OCI-LY7 (cell line): ENCODE measurements at places on chromosomes 7 and 10.
A peak's percentile ranks its signal among the peaks of the same experiment; 100 is the strongest.

GRCh38 chr10:71337219-71337701 is 18.2 kb downstream of the SLC29A3 start:
- DNase-seq = no peak

DNA sequence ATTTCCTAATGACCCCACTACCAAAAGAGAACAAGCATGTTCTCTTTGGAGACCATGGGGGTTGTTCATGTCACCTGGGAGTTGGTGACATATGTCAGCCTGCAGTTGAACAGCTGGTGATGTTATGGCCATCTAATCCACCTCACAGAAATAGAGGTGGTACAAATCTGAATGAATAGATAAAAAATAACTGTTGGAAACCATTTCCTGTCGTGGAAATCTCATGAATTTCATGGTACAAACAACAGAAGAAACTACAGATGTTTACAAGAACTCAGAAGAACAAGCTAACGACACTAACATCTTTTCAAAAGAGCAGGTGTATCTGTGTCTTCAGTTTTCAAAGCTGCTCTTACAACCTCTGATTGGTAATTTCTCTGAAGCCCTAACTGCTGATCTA is 81.3 kb downstream of the RAPGEF5 start:
- no peak for DNase-seq

GRCh38 chr10:120850911-120851865 is at the start of gene WDR11:
Gene WDR11, plus strand, starts transcription at chr10:120851362. Its CDS starts 59 bp downstream, at chr10:120851421.
- DNase-seq = peak; percentile 84

- DNase-seq = no peak
These were observed 184.8 kb downstream of the AUTS2 start for GRCh38 chr7:69782917-69783684.

- no peak for DNase-seq
These were observed 174.5 kb upstream of the PPP2R2D start for GRCh38 chr10:131726076-131726880.

GRCh38 chr7:38169847-38170246 is 8.2 kb upstream of the STARD3NL start:
- DNase-seq = no peak

DNA sequence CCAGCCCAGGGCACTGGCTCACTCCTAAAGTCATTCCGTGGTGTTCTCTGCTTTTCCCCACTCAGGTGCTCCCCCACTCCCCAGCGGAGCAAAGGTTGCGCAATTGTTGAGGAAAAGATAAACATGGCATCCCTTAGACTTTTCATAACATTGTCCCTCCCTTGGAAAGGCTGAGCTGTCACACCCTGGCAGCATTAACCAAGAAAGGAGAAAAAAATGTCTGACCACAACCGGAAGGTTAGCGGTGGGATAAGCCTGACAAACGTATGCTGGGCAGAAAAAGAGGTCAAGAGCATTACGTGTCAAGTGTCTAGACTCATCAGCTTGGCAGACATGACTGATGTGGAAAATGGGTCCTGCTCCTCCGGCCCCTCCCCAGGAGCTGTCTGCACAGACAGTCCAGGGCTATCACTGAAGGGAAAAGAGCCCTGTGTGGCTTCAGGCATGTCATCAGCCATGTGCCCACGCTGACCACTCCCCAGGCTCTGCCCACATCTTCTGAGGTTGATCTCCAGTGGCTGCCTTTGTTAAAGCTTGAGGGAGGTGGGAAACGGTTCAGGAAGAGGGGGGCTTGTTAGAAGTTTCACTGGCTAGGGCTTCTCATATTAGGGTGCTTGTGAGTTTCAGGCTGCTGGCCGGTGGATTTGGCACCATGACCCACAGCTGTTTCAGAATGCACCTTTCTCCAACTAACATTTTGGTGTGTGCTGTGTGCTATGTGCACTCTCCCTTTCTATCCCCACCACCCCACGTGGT is 30.1 kb downstream of the BTBD16 start:
- DNase-seq = no peak

GRCh38 chr7:18997477-18998150 is 119.8 kb downstream of the TWIST1 start:
- DNase-seq = no peak

DNA sequence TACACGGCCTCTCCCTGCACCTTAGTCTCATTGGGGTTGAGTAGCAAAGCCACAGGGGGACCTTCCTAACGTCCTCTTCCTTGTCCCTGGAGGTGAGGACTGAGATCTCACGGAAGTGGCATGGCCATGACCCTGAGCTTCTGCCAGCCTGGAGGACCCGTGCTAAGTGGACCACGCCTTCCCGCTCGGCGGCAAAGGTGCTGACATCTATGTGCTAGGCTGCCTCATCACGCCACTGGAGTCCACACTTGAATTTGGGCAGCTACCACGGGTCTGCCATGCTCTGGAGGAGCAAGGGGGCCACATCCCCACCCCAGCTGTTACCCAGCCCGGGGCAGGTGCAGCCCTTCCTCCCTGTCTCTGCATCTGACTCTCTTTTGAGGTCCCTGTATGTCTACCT is 15.3 kb downstream of the GHRHR start:
- DNase-seq = no peak

DNA sequence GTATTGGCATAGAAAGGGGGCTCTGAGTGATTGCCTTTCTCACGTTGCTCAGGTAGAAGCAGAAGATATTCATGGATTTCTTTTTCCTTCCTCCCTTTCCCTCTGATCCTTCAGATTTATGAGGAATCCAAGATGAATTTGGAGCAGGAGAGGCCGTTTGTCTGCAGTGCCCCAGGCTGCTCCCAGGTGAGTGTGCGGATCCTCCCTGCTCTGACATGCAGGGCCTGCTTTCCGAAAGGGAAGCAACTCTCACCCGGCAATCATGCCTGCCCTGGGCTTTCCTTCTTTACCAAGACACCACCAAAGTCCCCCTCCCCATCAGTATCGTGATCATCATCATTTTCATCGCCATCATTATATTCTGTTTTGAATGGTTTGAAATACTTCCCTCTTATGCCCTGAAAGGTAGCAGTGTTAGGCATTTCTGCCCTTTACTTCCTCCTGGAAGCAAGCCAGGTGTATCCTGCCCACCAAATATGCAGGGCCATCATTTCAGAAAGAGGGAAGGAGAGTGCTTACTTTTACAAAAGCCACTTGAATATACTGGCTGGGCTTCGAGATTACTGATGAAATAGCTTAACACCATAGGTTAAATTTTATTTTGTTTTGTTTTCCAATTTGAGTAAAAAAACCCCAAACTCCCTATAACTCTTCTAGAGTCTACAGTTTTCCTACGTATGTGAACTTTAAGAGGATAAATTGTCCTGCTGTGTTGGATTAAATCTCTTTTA is 75.9 kb downstream of the CREB5 start:
- no peak for DNase-seq

DNA sequence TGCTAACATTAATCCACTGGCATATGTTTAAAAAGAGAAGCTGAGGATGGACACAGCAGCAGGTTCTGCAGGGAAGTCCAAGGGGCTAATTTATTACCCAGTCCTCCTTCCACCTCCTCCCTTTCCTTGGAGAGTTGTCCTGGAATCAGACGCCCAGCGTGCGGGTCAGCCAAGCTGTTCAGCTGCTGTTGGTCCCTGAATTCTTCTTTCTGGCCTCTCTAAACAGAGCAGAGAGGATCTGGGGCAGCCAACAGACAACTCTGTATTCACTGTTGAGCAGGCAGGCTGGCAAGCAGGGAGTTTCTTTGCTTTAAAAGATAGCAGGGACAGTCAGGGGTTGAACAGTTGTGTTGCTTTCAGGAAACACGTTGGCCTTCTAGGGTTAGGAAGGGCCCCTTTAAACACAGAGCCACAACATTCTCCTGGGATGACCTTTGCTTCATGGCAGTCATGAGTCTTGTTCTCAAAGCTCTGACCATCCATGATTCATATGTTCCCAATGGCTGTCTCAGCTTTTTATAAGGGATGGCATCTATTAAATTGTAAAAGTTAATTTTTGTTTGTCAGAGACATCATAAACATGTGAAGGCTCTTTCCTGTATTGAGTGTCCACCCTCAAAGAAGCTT is 217.0 kb downstream of the CREB5 start:
- DNase-seq = no peak

DNA sequence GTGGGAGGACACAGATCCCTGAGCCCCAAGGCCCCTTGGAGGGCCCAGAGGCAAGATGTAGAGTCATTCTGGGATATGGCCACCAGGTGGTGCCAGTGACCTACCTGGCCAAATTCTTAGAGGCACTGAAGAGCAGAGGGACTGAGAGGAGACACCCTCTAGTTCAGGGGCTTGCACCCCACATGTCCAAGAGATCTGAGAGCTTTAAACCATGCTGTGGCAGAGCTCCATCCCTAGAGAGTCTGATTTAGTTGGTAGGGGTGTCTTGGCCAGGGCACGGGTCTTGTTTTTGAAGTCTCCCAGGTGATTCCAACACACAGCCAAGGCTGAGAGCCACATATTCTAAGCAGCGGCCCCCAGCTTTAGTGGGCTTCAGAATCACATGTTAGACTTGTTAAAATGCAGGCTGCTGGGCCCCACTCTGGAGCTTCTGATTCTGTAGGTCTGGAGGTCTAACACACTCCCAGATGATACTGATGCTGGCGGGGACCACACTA is 52.5 kb downstream of the PRF1 start:
- peak; percentile 75 for DNase-seq

GRCh38 chr10:77841711-77842375 is 84.7 kb downstream of the DLG5 start:
- DNase-seq = no peak

- no peak for DNase-seq
These were observed 57.2 kb upstream of the ELN start for GRCh38 chr7:73970801-73971229.

DNA sequence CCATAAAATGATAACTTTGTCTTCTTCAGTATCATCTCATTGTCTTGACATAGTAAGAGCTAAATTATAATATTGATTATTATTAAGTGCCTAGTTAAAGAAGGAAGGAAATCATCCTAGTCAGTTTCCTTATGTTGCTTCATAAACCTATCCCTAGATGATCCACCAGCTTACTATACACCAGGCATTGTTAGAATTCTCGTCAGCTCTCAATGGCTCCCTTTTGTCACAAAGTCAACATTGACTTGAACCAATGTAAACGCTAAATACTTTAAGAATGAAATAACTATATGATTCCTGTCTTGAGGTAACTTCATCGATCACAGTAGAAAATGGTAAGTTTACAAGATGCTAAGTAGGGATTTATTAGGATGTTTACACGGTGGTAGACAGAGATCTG is 1162.9 kb downstream of the CNTNAP2 start:
- DNase-seq = no peak

DNA sequence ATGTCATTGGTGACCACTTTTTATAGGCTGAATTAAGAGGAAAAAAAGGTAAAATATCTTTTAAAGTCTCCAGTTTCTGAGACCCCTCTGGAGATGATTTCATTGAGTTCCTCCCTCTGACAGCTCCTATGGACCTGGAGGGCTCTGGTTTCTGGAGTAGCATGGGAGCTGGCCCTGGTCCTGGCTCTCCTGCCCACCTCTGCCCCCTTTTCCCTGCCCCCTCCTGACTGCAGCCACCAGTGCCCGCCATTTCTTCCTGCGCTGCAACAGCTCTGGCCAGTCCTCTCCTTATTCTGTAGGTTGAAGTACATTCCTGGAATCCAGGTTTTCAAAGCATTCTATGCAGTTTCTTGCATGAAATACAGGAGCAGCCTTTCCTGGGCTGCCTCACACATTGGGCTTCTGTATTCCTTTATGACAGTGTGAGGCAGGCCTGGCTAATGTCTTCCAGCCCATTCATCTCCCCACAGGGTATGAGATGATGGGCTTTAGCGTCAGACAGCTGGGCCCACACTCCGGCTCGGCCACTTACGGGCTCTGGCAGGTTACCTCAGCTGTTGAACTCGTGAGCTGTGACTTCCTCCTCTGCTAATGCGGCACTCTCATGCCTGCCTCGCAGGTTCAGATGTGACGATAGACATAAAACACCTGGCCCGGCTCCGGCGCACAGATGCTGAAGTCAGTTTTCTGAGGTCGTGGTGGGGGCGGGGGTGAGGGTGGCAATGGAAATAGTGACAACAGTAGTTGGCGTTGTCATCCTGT is 101.7 kb downstream of the MGMT start:
- peak; percentile 27 for DNase-seq

GRCh38 chr7:116689790-116690259 is 17.8 kb downstream of the MET start:
- DNase-seq = peak; percentile 13

DNA sequence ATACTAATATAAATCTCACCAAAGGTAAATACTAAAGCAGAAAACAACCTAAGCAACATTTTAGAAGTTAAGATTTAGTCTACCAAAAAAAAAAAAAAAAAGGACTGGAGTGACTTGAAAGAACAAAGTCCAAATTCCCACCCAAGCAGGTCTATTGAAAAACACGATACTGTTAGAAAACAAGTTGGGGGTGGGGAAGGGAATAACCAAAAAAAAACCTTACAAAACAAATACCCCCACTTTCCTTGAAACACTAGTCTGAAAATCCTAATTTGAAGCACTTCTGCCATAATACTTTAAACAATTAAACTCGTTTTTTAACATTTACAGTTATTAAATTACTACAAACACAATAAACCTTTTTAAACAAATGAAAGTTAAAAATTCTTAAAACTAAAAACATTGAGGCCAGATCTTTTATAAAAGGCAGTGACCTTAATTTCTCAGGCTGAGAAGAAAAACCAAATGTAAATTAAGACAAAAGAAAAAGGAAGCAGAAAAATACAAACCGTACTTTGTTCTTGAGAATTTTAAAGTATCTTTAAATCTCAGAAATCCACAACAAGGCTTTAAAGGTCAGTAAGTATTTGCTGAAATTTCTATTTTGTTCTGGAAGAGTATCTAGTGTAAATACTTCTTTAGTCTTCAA is 135.1 kb downstream of the NRBF2 start:
- no peak for DNase-seq

GRCh38 chr7:22586786-22587140 is 86.8 kb upstream of the STEAP1B start:
- no peak for DNase-seq

DNA sequence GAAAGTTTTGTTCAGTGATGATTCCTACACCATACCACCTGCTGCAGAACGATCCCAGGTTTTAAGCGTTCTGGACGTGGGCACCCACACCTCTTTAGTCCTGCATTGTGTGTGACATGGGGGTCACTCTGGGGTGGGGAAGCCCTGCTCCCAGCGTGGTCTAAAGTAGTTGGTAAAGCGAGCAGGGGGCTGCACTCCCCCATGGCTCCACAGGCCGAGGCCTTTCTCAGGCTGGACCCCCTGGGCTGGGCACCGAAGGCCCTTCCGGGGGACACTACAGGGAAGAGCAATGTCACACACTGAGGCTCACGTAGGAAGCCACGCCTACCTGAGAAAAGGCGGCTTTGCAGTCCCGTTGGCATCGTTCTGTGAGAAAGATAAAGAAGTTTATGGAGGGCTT is 12.3 kb downstream of the BRI3 start:
- DNase-seq = no peak

- DNase-seq = peak; percentile 89
These were observed 19.1 kb downstream of the MXI1 start for GRCh38 chr10:110226543-110226925.

GRCh38 chr7:106075937-106076336 is 36.2 kb downstream of the SYPL1 start:
- peak; percentile 72 for DNase-seq

DNA sequence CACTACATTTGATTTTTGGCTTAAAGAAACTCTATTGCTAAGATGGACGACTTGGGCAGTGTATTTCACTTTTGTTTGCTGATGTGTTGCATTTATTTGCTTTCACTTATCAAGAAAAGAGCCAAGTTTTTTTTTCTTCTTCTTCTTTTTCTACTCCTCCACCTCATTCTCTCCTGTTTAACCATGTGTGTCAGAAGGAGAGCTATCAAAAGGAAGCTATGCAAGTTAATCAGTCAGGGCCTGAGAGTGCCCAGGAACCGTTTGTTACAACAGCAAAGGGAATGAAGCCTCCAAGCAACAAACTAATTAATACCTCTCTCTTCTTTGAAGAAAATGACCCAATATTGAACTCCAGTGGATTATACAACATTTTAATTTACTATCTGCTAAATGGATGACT is 299.3 kb downstream of the GRM8 start:
- DNase-seq = no peak
